ENCODE measurements at places on chromosomes 2 and 18. TPM values are rescaled to one million over a fixed set of nuclear protein-coding genes. Genes with fewer than 3 reads are reported as not detected.

The APOB gene
- total RNA-seq = 3.2 TPM

The FBXO11 gene
- total RNA-seq = 22.2 TPM

The SERPINB12 gene
- total RNA-seq = not detected

The C2orf15 gene
- total RNA-seq = 1.3 TPM

The ASB18 gene
- not detected for total RNA-seq

The CFAP221 gene
- 11.4 TPM for total RNA-seq

The LCT gene
- total RNA-seq = not detected

The CCDC93 gene
- total RNA-seq = 12.6 TPM

The ALLC gene
- not detected for total RNA-seq

The ANKRD30BL gene
- not detected for total RNA-seq

The TUBB8B gene
- total RNA-seq = not detected

The AGXT gene
- total RNA-seq = not detected

DNA sequence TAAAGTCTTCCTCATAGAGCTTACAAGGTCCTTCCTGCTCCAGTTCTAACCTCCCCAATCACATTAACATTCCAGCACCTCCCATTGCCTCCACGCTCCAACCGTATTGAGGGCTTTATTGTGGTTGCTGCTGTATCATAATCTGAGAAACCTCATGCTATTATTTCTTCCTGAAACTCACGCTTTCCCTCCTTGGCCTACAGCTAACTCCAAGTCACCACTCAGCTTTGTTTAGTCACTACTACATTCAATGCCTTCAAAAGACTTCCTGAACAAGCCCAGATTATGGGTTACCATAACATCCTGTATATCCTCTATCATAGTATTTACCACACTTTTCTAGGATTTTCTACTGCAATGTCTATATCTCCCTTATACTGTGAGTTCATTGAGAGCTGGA lies 230.4 kb downstream of the IKZF2 start:
- H3K27ac ChIP-seq = no peak overlapping the region
- H3K27me3 ChIP-seq = no peaks in the 10 kb centered on the region
- no peaks in the 10 kb centered on the region for H3K36me3 ChIP-seq
- no peak overlapping the region for H3K4me3 ChIP-seq

GRCh38 chr2:68620772-68621171 lies 22.6 kb upstream of the PROKR1 start:
- no peak overlapping the region for H3K4me3 ChIP-seq
- no peak for DNase-seq
- H3K36me3 ChIP-seq = no peaks in the 10 kb centered on the region
- H3K27ac ChIP-seq = no peak overlapping the region

DNA sequence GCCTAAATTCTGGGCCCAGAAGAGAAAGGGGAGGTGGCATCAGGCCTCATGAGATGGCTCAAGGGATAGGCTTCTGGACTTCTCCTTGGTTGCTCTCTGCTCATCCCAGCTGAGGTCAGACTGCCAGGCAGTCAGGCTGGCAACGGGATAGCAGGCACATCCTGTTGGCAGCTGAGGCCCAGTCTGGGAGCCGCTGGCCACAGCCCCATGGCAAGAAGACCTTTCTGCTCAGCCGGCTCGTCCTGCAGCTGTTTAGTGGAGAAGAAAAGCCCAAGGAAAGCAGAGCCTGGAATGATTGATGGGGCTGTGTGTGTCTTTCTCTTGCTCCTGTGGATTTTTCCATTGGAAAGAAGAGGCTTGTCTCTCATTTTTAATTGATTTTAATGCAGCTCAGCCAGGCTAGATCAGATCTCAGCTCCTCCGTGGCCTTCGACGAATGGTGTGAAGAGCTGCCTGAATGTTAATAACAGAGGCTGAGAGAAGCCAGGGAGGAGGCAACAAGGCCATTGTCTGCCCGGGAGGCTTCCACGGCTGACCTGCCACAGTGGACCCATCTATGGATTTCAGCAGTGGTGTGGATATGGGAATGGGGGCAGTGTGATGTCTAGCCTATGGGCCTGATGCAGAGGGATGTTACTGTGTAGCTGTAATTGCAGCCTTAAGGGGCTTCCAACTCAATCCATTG lies 99.5 kb downstream of the HS1BP3 start:
- H3K27me3 ChIP-seq = no peaks in the 10 kb centered on the region
- no peak overlapping the region for H3K4me3 ChIP-seq
- no peaks in the 10 kb centered on the region for H3K4me1 ChIP-seq

GRCh38 chr2:102540882-102541281 lies 67.9 kb downstream of the SLC9A4 start:
- no peaks in the 10 kb centered on the region for H3K36me3 ChIP-seq
- H3K4me3 ChIP-seq = no peak overlapping the region
- H3K4me1 ChIP-seq = no peaks in the 10 kb centered on the region
- H3K27ac ChIP-seq = no peak overlapping the region
- H3K27me3 ChIP-seq = no peaks in the 10 kb centered on the region

DNA sequence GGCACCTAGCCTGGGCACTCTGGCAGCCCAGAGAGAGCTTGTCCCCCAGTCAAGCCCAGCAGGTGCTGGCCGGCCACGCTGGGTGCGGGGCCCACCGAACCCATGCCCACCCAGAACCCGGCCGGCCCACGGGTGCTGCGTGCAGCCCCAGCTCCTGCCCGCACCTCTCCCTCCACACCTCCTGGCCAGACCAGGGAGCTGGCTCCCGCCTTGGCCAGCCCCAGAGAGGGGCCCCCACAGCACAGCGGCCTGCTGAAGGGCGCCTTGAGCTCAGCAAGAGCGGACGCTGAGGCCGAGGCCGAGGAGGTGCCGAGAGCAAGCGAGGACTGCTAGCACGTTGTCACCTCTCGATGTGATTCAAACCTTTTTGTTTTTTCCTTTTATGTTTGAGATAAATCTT lies 407.0 kb upstream of the KCNJ3 start:
- H3K27me3 ChIP-seq = no peaks in the 10 kb centered on the region
- no peaks in the 10 kb centered on the region for H3K36me3 ChIP-seq
- H3K4me3 ChIP-seq = no peak overlapping the region
- H3K27ac ChIP-seq = no peak overlapping the region
- H3K4me1 ChIP-seq = no peaks in the 10 kb centered on the region

GRCh38 chr2:51011254-51011653 lies 20.7 kb downstream of the NRXN1 start:
- H3K4me1 ChIP-seq = peaks cover 17% of the 10 kb centered on the region
- no peak overlapping the region for H3K27ac ChIP-seq
- no peaks in the 10 kb centered on the region for H3K27me3 ChIP-seq

DNA sequence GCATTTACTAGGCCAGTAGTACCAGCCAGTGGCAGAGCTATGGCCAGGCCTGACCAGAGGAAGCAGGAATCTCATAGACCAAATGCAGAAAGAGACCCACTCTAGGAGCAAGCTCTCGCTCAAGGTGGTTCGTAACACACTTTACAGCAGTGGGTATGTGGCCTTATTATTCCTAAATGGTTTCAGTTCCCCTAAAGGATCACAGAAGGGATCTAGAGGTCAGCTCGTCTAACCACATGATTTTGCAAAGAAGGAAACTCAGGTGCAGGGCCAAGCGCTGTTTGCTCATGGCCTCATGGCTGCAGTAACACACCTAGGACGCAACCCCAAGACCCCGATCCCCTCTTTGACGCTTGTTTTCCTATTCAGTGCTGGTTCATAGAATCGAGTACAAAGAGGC lies 65.5 kb upstream of the ATG16L1 start:
- no peaks in the 10 kb centered on the region for H3K27me3 ChIP-seq
- no peak overlapping the region for H3K27ac ChIP-seq
- no peaks in the 10 kb centered on the region for H3K36me3 ChIP-seq
- H3K4me1 ChIP-seq = no peaks in the 10 kb centered on the region

- H3K36me3 ChIP-seq = no peaks in the 10 kb centered on the region
- H3K4me1 ChIP-seq = no peaks in the 10 kb centered on the region
- H3K4me3 ChIP-seq = no peak overlapping the region
- H3K27me3 ChIP-seq = no peaks in the 10 kb centered on the region
- H3K27ac ChIP-seq = no peak overlapping the region
Observed at GRCh38 chr18:26335156-26335555, 108.9 kb downstream of the TAF4B start.

All from pancreas (tissue), 10 donors.